Stimulated activated CD4-positive, alpha-beta T cell treated with anti-CD3 and anti-CD28 coated beads, TNF-alpha, amount 100 ng/mL, for 1 hour (primary cell): ENCODE measurements at places on chromosomes 1 and 21.

DNA sequence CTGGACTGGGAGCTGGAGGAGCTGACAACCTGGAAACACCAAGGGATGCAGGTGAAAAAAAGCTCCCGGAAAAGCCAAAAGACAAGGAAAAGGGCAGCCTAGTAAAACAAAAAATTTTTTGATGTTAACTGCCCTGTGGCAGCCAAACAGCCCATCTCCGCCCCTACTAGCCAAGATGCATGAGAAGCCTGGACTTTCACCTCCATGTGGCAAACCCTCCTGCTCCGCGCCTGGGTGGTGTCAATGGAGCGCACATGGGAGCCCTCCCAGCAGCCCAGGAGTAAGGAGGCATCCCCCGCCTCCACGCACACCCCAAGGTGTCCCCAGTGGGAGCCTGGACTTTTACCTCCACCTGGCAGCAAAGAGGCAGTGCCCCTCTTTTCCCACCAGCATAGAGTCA is 30.5 kb downstream of the LEMD1 start:
- DNase-seq: no peak

DNA sequence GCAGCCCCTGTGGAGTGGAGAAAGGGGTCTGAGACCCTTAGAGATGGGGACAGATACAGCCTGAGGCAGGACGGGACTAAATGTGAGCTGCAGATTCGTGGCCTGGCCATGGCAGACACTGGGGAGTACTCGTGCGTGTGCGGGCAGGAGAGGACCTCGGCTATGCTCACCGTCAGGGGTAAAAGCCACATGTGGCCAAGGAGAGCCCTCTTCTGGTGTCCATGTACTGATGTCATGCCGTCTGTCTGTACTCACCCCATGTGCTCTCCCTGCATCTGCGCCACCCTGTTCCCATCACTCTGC is 84.7 kb downstream of the OBSCN start:
- no peak for DNase-seq

DNA sequence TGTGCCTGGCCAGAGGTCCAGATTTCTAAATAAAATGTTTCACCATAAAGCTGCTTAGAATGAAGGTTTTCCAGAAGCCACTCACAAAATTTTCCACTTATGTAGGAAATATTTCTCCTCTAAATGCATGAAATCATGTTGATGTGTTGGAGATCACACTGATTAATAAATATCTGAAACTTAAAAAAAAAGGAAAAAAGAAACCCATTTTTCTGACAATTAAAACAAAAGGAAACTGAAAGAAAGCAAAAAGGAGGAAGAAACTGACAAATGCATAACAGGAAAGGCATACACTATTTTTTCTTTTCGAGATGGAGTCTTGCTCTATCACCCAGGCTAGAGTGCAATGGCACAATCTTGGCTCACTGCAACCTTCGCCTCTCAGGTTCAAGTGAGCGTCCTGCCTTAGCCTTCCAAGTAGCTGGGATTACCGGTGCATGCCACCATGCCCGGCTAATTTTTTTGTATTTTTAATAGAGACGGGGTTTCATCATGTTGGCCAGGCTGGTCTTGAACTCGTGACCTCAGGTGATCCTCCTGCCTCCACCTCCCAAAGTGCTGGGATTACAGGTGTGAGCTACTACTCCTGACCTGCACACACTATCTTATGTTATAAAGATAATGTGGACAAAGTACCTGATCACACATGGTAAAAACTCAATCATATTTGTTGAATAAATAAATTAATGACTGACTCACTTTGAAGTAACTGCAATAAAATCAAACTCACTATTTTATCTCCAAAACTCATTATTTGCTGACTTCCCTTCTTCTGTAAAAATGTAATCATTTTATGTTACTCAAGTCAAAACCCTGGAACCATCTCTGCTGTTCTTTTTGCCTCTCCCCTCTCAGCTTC is 149.8 kb upstream of the NR5A2 start:
- no peak for DNase-seq

DNA sequence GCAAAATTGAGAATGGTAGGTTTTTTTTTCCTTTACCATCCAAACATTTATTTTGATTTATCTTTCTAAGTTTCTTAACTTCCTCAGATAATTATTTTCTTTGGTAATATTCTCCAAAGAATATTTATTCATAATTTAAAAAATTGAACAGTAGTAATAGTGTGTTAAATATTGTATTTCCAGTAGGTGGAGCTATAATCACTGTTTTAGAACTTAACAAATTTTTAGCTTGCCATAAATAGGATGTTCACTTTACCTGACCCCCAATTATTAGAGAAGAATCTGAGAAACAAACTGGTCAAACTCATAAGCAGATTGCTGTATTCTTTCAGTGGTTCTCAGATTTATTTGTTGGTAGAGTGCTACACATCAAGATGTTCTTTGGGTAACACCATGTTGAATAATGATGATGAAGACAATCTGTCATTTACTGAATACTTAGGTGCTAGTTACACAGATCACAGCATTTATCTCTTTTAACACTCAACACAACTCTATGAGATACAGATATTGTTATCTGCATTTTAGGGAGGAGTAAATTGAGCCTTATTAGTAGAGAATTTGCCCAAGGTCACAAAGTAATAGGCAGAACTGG is 82.4 kb upstream of the GPR88 start:
- no peak for DNase-seq

DNA sequence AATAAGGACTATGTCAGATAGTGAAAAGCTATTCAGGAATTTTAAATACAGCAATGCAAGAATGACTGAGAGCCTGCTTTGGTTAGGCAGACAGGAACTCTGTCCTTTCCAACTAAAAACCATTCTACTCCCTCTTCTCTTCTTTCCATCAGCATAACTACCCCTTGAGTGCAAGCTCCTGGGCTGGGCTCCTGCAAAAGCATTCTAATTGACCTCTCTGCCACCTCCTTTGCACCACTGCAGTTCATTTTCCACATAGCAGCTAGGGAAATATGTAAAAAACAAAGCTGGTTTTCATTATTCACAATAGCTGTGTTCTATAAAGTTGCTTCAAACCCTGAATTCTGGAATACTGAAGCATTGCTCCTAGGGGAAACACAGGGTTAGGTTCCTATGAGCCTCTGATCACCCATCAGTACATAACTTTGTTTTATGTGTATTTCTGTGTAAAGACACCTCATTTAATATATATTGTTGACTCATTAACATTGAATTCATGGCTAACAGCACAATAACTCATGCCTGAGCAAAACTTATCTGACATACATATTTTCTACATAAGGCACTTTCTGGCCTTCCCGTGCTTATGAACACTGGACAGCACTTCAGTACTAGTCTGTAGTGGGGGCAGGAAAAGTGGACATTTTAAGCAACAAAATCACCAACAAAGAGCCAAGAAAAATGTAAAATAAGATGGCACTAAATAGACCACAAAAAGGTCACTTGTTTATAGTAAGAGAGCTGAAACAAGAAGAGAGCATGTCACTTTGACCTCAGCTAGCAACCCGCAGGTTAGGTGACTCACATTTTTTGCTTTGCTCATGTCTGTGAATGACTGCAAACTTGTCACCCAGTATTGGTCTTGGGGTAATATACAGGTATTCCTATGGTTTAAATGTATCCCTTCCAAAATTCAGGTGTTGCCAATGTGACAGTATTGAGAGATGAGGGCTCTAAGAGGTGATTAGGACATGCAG is 57.9 kb upstream of the IRF2BP2 start:
- no peak for DNase-seq

GRCh38 chr21:43659136-43660000 is at the start of the genes HSF2BP and RRP1B:
HSF2BP (minus strand) TSS chr21:43659488; CDS start chr21:43658096, 1,392 bp downstream.
RRP1B (plus strand) TSS chr21:43659560; CDS start chr21:43659665, 105 bp downstream.
- DNase-seq: peak; percentile 35

DNA sequence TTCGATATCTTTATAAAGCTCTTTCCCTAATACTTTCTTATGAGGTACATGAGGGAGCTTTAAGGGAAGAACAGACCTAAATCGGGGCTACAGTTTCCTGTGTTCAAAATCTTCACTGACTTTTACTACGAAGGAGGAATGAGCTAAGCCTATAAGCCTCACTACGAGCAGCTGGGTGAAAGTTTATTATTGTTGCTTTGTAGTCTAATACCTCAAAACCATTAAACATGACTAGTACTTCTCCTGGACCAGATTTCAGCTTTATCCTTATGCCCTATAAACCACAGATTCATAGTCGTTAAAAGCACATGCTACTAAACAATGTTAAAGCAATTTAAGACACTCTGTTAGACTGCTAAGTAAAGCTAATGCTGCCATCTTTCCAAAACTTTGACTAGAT is 30.2 kb downstream of the NDC1 start:
- no peak for DNase-seq

DNA sequence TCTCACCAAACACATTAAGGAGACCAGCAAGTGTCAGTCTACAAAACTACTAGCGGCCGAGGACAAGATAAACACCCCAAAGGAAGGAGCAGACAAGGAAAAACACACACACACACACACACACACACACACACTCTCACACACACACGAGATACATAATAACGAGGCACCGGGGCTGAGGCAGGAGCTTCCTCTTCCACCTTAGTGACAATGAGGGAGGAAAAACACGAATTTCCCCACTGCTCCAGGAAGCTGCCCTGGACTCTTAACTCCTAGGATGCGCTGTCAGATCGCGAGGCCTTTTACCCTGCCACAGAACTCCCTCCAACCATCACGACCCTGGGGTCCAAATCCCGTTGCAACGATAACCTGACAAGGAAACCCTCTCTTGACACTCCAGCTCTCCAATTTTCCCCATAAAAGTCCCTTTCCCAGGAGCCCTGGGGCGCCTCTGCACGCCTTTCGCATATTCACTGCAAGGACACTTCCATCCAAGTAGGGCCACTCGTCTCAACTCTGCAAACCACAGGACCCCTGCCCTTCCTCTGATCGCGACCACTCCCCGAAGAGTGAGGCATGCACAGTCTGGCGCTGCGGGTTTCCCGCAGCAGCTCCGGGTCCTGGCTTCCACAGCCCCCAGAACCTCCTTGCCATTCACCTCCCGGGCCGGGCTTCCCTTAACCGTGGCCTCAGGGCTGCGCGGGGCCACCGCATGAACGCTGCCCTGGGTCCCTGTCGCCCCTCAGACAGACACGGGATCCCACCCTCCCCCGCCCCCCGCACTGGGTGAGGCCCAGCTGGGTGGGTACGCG is 581 bp downstream of the ETV3 start:
- no peak for DNase-seq

- no peak for DNase-seq
Measured at GRCh38 chr21:42591170-42591869, 62.1 kb upstream of the PDE9A start.

DNA sequence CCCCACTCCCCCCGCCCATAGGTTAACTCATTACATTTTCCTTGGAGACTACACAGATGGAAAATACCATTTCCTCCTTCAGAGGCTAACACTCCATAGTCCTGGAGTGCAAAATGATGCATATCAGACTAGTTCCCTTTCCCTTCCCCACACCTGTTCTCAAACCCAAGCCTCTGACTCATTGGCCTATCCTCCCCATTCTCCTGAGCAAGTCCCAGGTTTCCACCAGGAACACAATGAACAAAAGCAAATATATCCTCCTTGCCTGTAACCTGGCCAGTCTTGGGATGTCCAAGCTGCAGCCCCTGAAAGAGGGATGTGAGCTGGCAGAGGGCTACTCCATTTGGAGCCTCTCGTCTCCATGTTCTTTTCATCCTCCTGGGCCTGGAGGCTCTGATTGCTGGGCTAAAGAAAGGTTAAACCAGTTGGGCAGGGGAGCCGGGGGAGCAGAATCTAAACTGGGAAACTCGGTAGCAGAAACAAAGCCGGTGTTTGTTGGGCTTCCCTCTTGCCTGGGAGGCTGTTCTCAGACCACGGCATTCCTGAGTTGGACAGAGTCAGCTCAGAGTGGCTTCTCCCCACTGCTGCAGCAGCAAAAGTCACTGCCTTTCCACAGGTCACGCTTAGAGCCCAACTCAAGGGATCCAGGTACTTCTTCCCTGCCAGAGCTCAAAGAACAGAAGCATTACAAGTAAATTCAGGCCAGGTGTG is 13.9 kb downstream of the SSR2 start:
- DNase-seq: no peak

- no peak for DNase-seq
Measured at GRCh38 chr1:15152318-15153183, 996 bp upstream of the TMEM51 start.

DNA sequence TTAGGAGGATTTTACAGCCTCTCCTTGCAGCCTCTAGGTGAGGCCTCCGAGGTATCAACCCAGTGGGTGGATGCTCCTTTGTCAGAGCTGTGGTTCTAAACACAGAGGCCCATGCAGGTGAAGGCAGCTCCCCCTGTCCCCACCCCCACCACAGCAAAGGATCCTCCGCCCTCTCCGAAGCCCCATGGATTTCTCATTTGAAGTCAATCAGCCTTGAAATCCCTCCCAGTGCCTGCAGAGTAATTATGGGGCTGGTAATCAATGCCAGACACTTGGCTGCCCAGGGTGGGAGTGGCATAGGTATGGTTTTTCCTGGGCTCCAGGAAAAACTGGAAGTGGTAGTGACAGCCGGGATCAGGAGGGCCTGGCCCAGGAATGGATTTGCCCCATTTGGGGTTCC is 119.5 kb upstream of the CSF3R start:
- no peak for DNase-seq

- DNase-seq: no peak
Measured at GRCh38 chr1:94714152-94714551, 106.0 kb upstream of the SLC44A3 start.

GRCh38 chr1:225880222-225880588 is 2.0 kb downstream of the TMEM63A start:
- DNase-seq: no peak

- no peak for DNase-seq
Measured at GRCh38 chr1:212484701-212485570, 52.2 kb downstream of the NENF start.

DNA sequence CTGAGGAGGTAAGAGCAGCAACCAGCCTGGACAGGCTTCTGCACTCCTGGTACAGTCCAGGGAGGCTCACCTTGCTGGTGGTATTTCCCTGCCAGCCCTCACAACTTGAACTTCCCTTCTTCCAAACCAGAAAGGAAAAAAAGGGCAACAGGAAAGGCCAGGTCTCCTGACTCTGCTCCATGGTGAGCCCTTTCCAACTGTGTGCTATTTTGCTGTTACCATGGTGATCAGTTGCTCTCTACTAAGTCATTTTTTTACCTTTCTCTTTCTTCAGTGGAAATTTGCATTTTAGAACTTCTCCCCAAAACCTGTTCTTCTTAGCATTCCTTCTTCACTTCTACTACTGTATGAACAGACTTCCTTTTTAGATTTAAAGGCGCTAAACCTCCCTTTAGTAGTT is 164.3 kb downstream of the GRIK1 start:
- no peak for DNase-seq

GRCh38 chr1:170301596-170301995 is 155.8 kb downstream of the NTMT2 start:
- no peak for DNase-seq

GRCh38 chr1:224523676-224524075 is 89.1 kb upstream of the WDR26 start:
- DNase-seq: no peak

GRCh38 chr21:41932576-41933312 is 21.1 kb downstream of the C2CD2 start:
- DNase-seq: no peak

GRCh38 chr1:109996476-109996875 is 11.9 kb downstream of the AHCYL1 start:
- no peak for DNase-seq

DNA sequence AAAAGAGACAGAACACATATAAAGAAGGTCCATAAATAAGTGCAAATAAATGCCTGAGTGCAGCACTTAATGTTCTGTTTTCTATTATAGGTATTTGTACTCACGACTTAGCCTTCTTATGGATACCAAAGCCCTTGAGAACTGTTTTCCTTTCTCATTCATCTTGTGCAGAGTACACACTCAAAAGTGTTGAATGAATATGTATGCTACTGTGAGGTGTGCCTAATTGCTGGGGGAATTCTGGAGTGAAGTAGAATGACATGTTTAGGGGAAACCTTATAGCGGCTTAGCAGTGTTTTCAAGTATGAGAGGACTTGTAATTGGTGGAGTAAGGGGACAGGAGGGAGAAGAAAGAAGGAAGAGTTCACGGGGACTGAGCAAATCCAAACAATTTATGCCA is 157.6 kb downstream of the CACNA1E start:
- no peak for DNase-seq
